SW480 (cell line): ENCODE measurements at places on chromosomes 12 and 14.

GRCh38 chr12:47378907-47379306, 299.1 kb upstream of the AMIGO2 start:
- DNase-seq, result no peak

- peak; percentile 55 for DNase-seq
Measured at GRCh38 chr12:75862692-75863471, 168.7 kb downstream of the PHLDA1 start.

DNA sequence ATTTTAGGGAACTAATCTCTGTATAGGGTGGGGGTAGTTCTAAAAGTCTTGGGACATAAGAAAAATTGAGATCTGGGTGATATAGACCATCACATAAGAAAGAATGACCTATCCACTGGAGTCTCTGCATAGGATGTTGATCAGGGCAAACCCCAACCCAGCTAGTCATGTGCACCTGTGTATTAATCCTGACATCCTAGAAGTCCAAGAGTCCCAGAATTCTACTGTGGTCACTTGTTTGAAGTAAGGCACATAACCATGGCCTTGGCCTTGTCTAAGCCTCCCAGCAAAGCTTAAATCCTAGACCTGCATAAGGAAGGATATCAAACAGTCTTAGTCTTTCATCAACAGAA, 334.1 kb upstream of the DCN start:
- DNase-seq, result no peak

- DNase-seq, result no peak
Measured at GRCh38 chr12:3931206-3931605, 58.0 kb upstream of the PARP11 start.

DNA sequence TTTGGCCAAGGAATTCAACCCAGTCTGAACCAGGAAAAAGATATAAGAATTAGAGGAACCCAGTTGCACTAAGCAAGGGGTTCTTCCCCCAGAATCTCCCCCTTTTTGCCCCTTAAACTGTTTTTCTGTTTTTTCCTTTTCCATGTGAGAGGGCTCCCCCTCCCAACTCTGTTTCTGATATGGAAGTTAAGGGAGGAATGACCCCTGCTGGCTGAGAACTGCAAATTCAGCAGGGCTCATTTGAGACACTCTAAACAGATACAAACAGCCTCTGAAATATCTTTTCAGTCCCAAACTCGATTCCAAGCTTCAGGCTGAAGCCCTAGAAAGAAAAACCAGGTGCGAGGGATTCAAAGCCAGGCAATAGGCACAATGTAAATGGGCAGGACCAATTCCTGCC, 132.7 kb downstream of the SLC41A2 start:
- no peak for DNase-seq

GRCh38 chr12:50932787-50933280, 19.5 kb upstream of the HIGD1C start:
- no peak for DNase-seq
